Stimulated activated CD8-positive, alpha-beta memory T cell treated with anti-CD3 and anti-CD28 coated beads, Interleukin-15, amount 100 ng/mL, for 1 hour (primary cell): ENCODE measurements at places on chromosomes 3 and 15.

DNA sequence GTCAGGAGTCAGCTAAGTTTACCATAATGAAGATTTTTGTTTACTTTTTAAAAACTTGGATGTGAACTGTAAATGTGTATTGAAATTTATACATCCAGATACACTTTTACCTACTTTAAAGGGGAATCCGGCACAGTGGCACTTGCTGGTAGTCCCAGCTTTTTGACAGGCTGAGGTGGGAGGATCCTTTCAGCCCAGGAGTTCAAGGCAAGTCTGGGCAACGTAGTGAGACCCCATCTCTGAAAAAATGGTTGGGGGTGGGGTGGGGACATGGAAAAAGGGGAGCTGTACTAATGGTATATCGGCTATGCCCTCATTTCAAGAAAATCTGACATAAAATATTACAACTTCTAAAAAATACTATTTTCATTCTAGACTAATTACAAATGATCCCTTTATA lies 95.8 kb upstream of the CGNL1 start:
- no peak for DNase-seq

DNA sequence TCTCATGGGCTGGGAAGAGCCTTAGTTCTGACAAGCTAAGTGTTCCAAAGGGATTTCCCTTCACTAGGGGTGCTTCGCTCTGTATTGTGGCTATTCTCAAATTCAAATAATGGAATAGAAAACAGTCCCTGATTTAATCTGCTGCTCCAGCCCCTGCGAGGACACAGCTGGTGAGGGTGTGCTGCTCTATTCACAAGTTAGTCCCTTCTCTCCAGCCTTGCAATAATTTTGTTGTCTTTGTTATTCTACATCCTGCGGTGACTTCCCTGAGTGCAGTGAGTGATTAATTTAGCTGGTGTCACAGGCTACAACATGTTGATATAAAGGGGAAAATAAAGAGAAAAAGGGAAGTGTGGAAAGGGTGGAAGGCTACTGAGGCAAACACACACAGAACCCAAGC lies 180.5 kb upstream of the VEPH1 start:
- no peak for DNase-seq

DNA sequence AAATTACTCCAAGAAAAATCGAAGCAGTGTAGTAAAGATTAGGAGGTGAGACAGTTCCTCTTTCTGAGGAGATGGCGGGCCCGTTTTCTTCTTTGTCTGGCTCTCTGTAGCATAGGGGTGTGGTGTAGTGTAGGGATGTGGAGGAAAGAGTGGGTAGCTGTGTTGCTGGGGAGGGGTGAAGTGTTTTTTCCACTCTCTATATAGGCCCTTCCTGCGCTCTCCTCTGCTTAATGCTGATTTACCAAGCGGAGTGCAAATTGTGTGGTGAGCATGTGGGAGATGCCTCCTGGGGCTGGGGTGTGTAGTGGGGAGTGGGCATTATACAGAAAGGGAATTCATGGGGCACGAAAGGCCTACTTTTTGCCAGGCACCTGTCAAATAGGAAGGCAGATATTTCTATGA lies 94.9 kb downstream of the ST6GAL1 start:
- peak; percentile 29 for DNase-seq

GRCh38 chr15:27587810-27588209 lies 511.3 kb downstream of the OCA2 start:
- DNase-seq: no peak

DNA sequence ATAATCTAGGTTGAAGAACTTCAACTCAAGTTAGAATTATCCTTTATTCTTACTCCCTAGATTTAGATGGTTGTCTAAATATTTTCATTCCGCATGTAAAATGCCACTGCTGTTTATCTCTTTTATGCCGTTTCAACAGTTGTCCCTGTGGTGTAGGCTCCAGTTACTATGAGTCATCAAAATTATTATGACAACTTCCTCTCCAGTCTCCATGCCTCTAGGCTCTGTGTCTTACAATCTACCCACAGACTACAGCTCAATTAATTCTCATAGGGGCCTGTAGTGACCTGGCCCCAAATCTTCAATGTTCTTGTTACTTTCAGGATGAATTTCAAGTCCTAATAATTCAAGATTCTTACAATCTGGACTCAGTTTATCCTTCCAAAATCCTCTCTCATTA lies 105.8 kb upstream of the UNC13C start:
- DNase-seq: no peak

DNA sequence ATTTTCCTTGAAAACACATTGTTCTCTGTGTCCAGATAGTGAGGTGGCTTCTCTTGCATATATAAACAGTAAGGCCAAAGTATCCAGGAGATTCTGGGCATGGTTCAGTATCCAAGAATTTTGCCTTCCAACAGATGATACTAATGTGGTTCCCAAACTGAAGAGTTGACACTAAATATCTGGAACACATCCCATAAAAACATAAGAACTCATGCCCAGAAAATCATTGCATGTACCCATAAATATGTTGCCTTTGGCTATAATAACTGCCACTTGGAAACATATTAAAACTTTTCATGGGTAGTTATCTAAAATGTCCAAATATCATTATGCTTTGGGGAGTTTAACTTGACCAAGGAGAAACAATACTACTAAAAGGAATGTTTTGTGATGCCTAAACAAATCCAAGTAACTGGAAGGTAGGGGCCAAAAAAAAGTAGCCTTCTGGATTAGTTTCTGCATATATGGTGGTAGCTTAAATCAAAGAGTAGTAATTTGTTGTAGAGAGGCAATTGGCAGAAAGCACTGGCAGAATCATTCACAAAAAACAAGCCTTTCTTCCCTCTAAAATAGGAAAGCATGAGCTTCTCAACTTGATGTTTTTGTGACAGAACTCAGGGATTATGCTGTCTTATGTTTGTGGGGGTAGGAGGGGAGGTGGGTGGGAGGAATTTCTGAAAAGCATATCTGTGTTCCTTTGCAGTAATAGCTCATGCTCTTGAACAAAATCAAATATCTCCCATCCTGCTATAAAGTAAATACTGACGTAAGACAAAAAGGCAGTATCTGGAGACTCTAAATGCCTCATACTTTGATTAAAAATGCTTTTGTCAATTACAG lies 753.9 kb downstream of the TUSC7 start:
- DNase-seq: no peak

GRCh38 chr15:89374086-89374981 lies 39.7 kb upstream of the POLG start:
- no peak for DNase-seq

DNA sequence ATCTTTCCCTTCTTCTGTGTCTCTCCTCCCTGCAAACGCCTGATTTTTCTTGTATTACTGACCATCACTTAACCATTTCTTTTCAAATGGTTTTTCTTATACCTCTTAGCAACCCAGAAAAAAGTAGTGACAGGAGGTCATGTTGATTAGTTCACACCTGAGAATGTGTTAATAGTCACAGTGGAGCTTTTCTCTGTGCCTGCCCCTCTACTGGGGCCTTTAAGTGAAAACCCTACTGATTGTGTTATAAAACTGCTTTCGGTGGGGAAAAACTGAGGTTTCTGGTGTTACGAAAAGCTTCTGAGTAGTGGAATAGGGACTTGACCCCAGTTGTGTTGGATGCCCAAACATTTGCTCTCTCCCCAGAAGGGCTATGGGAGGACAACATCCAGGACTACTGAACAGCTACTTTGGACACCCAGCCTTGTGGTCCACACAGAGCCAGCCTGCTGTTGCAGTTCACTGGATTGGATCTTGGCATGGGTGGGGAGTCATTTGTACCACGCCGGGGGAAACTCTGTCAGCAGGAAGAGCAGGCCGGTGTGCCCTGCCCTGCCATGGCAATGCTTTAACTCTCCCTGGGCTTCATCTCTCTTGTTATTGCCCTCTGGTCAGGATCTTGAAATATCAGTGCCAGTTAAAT lies 10.3 kb downstream of the GPR87 start:
- DNase-seq: no peak

DNA sequence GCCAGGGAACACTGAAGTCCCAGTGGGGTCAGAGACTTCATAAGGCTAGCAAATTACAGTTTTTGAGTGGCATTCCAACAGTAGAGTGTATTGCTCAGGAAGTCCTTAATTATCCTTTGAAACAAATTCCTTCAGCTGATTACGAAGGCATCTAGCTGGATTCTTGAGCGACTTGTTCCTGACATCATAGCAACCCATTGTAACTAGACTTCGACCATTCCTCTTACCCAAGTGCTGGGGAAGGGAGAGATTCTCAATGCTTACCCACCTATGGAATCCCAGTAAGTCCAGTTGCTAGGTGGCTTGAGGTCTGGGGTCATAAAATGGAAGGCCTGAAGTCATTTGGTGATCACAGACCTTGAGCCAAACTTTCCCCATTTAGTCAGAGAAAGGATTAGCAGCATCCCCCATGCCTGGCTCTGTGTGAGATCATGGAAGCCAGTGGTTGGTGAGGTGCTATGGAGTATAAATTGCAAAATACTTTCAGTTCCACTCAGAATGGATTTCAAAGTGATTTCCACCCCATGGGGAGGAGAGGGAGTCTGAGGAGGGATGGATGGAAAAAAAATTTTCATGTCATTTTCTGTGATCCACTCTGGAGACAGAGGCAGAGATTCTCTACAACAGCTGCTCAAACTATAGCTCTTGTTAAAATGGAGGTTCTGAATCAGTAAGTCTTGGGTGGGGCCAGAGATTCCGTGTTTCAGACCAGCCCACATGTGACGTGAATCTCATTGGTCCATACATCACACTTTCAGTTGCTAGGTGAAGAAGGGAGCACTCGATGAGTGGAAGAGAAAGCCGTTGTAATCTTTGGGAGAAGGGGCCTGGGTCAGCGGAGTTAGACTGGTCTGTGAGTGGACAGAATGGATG lies 45.7 kb downstream of the CD86 start:
- no peak for DNase-seq

DNA sequence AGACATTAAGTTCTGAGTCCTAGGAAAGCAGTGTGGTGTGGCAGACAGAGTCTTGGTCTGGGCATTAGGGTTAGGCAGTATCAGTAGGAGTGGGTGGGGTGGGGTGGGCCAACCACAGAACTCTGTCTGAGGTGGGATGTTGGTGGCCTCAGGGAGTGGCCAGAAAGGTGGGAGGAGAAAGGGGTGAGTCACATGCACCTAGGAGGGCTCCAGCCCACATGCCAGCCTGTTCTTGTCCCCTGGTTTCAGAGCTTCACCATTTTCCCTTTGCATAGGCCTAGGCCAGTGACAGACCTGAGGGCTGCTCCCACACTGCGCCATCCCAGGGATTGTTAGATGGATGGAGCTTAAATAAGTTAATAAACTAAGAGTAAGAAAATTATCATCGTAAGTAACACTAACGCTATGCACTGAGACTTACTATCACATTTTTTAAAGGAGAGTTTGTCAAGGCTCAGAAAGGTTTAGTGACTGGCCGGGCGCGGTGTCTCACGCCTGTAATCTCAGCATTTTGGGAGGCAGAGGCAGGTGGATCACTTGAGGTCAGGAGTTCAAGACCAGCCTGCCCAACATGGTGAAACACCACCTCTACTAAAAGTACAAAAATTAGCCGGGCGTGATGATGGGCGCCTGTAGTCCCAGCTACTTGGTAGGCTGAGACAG lies 33.8 kb downstream of the DNASE1L3 start:
- DNase-seq: no peak

DNA sequence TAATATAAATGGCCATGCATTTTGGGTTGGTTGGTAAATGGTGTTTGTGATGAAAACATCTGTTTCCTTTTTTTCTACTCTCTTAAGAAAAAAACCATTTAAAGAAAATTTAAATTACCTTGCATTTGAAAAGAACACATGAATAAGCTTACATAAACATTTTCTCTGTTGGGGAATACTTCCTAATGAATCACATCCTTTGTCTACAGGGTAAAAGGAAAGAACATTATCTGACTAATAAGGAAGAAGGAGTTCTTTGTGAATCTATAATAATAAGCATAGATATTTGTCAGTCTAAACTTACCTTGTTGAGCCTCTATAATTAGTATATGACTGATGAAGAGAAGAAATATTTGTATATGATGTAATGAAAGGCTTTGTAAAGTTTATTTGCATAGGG lies 254.1 kb upstream of the ZNF717 start:
- DNase-seq: no peak

- DNase-seq: no peak
Measured at GRCh38 chr3:127413871-127414270, 126.0 kb upstream of the PRR20G start.

- DNase-seq: no peak
Measured at GRCh38 chr3:55661141-55661540, 174.0 kb upstream of the WNT5A start.

GRCh38 chr15:23860290-23861245 lies 173.5 kb upstream of the NDN start:
- no peak for DNase-seq

DNA sequence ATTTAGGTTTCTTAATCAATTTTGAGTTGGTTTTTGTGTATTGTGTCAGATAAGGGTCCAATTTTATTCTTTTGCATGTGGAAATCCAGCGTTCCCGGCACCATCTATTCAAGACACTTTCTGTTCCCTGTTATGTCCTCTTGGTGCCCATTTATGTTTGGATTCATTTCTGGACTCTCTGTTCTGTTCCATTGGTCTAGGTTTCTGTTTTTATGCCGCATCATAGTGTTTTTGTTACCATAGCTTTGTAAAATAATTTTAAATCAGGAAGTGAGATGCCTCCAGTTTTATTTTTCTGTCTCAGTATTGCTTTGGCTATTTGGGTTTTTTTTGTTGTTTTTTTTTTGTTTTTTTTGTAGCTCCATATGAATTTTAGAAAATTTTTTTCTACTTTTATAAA lies 97.1 kb downstream of the LRRC28 start:
- DNase-seq: no peak
